ENCODE measurements at places on chromosomes 3 and 15.

DNA sequence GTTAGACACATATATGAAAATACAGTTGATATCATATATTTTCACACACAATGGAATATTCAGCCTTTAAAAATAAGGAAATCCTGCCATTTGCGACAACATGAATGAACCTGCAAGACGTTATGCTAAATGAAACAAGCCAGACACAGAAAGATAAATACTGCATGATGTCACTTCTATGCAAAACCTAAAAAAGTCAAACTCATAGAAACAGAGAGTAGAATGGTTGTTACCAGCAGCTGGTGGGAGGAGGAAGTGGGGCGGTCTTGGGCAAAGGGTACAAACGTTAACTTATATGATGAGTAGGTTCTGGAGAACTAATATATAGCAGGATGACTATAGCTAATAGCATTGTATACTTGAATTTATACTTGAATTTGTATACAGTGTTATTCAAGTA, 213.2 kb upstream of the NR2F2 start:
- no peak for DNase-seq

- no peak for DNase-seq
These were observed 68.3 kb downstream of the CD47 start for GRCh38 chr3:108022256-108023150.

DNA sequence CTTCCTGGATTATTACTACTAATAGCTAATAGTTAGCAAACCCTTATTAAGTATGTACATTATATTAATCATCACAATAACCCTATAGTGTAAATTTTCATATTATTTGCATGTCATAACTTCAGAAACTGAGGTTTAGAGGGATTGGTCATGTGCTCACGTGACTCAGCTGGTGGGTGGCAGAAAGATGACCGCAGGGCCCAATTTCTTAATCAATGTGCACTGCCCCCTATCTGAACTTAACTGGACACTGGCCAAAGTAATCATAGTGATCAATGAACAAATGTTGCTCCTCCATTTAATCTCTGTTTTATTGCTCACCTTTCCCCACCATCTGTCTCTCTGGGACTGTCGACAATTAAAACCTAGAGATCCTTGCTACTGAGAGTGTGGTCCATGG, 52.2 kb downstream of the PLD1 start:
- DNase-seq = no peak

- no peak for DNase-seq
These were observed 28.9 kb downstream of the GRAMD1C start for GRCh38 chr3:113867506-113867905.

DNA sequence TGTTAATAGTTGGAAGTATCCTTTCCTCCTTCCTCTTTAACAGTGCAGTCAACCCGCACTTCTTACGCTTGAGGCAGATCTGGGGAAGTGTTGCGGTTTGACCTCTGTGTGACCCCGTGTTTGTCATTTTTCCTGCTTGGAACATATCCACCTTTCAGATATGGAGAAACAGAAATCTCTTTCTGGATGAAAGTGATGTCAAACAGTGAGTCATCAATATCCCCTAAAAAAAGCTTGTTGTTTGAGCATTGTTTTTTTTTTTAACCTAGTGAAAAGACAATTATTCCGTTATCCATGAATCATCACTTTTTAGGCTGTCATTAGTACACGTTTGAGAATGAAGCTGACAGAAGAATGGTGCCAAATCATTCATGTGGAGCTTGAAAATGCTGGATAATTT, 293.7 kb downstream of the ARPP21 start:
- DNase-seq = no peak

GRCh38 chr3:79598594-79598993, 169.2 kb downstream of the ROBO1 start:
- no peak for DNase-seq

DNA sequence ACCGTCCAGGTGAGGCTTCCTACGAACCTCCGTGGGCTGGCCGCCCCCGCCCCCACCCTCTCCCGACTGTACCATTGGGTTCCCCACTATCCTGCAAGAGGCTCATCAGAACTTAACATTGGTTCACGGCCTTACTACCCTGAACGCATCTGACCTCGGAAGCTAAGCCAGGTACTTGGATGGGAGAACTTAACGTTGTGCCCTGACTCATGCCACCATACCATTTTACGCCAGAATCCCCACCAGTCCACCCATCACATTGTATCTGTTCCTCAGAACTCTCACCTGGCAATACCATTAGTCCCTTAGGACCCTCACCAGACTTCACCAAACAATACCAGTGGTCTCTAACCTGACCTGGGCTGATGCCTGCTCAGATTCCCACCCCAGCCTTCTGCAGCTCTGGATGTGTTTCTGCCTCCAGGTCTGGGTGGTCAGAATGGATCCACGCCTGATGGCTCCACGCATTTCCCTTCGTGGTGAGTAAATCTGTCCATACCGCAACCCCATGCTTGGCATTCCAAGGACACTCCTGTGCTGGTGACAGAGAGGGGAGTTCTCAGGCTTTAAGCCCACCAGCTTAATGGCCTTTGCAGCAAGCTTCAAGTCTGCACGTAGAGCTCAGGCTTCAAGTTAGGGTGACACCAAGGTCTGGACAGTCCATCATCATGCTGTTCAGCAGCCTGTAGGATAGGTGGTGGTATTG, 562 bp downstream of the TCTA start:
- no peak for DNase-seq

DNA sequence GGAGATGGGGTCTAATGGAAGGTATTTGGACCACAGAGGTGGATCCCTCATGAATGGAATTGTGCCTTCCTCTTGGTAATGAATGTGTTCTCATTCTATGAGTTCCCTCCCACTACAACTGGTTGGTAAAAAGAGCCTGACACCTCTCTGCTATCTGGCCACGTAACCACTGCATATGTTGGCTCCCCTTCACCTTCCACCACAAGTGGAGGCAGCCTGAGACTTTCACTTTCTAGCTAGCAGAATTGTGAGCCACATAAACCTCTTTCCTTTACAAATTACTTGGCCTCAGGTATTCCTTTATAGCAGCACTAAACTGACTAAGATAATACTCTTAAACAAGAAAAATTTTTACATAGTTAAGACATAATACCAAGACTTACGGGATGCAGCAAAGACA, 155.3 kb downstream of the NR1I2 start:
- peak; percentile 53 for DNase-seq

- peak; percentile 37 for DNase-seq
These were observed 127.3 kb upstream of the THBS1 start for GRCh38 chr15:39453620-39454019.

GRCh38 chr3:113594066-113594465, 61.7 kb downstream of the SIDT1 start:
- DNase-seq = no peak

GRCh38 chr3:181292984-181293383, 303.4 kb upstream of the DNAJC19 start:
- DNase-seq = no peak

DNA sequence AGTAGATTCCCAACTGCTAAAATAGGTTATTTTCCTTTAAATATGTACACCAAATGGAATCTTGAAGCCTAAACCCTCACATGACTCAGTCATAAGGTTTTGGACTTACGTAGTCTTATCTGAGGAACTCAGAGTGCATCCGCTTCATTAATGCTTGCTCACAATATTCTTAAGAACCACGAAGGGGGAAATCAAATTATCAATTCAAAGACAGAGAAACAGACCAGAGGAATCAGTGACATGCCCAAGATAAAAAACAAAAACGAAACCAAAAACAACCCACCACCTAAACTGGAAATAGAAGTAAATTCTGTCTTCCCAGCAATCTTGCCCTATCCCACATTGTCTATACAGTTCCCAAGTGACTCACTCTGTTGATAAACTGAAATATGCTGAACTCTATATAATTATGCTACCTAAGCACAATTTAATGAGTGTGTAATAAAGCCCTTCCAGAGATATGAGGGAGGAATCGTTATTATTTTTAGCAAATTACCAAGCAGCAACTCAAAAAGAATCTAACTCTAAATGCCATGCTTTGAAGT, 135.4 kb upstream of the CBLB start:
- DNase-seq = no peak

GRCh38 chr3:131081224-131081623, 54.5 kb downstream of the NEK11 start:
- no peak for DNase-seq

DNA sequence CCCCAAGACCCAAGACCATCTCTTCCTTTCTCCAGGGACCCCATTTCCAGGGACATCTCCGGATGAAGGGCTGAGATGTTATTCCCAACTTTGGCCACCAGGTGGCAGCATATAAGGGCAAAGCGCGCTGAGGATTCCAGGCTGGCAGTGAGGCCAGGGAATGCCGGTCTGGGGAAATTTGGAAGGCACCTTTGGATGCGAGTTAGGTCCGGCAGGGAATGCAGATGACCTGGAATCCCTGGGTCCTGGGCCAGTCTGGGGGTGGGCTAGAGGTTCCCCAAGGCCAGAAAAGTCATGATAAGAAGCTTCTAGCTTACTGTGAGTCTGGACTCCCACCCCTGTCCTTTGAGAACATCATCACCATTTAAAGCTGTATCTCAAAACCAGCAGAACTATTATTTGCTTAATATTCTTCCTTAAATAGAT, 1.6 kb upstream of the CHST13 start:
- peak; percentile 75 for DNase-seq

GRCh38 chr3:60133269-60134162, 1083.7 kb upstream of the CFAP20DC start:
- DNase-seq = no peak

DNA sequence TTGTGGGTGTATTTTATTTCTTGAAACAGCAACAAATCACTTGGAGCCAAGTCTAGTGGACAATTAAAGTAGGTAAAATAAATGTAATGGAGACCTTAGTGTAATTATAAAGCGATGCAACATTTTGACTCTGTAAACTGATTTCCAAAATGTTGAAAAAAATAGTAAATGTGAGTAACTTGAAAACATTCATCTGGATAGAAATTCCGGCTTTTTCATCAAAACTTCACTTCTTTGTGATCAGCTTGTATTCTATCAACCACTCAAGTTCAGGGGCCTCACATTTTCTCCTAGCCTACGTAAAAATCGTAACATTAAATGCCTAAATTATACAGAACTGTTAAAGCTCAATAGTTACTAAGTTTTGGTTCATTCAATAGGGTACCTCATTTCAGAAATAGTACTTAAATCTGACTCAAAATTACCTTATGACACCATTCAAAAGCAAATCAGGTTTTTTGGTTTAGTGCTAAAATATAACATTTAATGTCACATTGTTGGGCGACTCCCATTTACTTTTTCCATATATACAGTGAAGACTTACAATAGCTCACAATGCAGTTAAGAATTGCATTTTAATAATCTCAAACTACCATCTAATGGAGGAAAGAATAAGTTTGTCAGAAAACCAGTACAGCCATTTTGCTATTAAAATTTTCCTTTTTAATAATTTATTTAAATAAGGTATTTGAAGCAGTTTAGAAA, 12.7 kb downstream of the CCNL1 start:
- no peak for DNase-seq

DNA sequence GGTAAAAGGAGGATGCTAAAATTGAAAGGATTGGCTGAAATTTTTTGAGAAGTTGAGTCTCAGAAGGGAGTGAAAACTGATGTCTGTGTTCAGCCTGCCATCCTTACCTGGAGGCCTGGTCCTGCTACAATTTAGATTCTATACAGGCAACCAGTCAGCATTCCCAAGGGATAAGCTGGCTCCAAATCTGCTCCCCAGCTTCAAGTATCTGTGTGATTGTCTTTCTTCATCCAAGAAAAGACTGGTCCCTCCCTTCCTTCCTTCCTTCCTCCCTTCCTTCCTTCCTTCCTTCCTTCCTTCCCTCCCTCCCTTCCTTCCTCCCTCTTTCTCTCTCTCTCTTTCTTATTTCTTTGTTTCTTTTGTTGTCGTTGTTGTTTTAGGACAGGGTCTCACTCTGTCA, 24.7 kb upstream of the UMPS start:
- no peak for DNase-seq

DNA sequence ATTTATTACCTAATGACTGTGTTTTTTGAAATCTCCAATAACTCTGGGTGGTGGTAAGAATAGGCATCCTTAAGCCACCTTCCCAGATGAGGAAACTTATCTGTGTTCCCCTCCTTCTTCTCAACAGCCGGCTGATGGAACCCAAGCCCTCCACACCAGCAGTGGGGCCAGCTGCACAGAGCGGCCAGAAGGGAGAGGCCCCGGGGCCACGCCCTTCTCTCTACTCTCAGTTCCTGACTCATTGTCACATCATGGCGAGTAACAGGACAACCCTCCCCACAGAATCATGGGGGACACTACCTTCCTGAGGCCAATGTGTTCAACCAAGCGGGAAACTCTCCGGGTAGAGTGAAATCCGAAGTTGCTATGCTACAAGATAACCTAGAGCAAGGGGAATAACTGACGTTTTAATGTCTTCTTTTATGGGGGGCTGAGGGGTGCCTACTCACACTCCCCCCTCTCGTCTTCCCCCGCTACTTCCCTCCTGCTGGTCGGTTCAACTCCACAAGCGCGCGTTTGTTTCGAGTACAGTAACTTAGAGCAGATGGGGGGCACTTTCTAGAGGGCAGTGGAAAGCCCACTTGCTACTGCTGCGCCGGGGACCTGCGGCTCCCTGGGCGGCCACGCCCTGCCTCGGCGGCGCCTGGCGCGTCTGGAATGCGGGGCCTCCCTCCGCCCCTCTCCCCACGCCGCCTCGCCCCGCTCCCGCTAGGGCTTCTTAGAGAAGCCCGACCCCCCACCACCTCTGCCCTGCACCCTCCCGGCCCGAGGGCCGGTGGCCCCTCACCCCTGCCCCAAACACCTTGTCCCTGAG, 621 bp downstream of the ANXA2 start:
- DNase-seq = peak; percentile 83

- DNase-seq = no peak
These were observed 106.5 kb upstream of the SLC4A7 start for GRCh38 chr3:27590437-27591298.

- no peak for DNase-seq
These were observed 72.4 kb upstream of the BBX start for GRCh38 chr3:107450254-107450893.

GRCh38 chr15:59528429-59528828, 83.2 kb upstream of the GCNT3 start:
- DNase-seq = no peak

GRCh38 chr15:39538936-39539335, 41.9 kb upstream of the THBS1 start:
- DNase-seq = no peak

- no peak for DNase-seq
These were observed 84.5 kb downstream of the ASB7 start for GRCh38 chr15:100686725-100687473.

DNA sequence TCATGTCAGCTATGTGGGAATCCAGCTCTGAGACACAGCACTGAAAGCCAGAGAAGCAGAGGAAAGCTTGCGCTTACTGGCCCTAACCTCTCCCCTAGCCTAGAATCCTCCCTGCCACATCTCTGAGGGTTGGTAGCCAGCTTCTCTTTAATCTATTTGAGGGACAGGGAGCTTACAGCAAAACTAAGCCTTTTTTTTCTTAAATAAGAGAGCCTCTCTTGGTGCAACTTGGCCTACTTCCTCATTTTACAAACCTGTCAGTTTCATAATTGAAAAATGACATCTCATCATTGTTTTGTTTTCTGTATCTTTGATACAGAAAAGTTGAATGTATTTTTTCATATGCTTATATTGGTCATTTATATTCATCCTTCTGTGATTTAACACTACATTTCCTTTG, 193.9 kb downstream of the ZNF621 start:
- DNase-seq = peak; percentile 69

- no peak for DNase-seq
These were observed 133.3 kb downstream of the GRM7 start for GRCh38 chr3:6994081-6994668.

GRCh38 chr3:88203642-88204055, 53.9 kb downstream of the C3orf38 start:
- DNase-seq = peak; percentile 51

- DNase-seq = peak; percentile 35
These were observed 407.1 kb upstream of the CFAP20DC start for GRCh38 chr3:59456852-59457485.

GRCh38 chr3:61808526-61808925, 247.2 kb downstream of the PTPRG start:
- no peak for DNase-seq

Data from GM10248 (cell line).